GDM1 (cell line): ENCODE measurements at places on chromosomes 5 and 9.
A peak's percentile ranks its signal among the peaks of the same experiment; 100 is the strongest.

- DNase-seq, result no peak
Observed at GRCh38 chr9:127290561-127291065, 26.0 kb downstream of the GARNL3 start.

GRCh38 chr5:42992088-42992879, 47.8 kb downstream of the ANXA2R start:
- peak; percentile 66 for DNase-seq

DNA sequence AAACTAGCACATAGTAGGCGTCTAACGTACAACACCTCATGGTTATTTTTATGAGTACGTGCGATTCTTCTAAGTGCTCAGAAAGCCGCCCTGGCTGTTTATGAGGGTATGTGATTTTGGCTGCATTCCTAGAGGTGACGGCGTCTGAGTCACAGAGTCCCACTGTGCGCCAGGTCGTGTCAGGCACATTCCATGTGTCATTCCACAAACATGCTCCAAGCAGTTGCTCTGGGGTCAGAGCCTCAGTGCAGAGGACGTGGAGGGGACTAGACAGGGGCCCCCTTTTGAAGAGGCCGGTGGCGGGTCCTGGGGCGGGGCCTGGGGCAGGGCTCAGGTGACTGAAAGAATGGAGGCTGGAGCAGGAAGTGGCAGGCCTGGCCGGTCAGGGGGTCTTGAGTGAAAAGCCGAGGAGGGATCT, 51.9 kb downstream of the NEK6 start:
- DNase-seq, result no peak

DNA sequence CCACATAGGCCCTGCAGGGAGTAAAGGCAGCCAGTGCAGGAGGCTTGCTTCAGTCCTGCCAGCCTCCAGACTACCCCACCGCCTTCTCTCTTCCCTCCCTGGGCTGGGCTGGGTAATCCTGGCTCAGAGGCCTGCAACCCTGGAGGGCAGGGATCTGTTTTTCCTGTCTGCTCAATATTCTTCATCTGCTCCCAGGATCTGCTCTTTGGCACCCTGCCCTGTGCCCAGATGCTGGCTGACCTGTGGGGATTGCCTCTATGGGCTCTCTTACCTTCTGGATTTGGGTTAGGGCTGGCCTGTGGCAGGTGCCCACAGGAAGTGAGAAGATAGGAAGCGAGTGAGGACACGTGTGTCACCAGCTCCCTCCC, 7.3 kb upstream of the ANGPTL2 start:
- DNase-seq, result no peak

GRCh38 chr5:36311956-36312355, 10.3 kb upstream of the RANBP3L start:
- no peak for DNase-seq

DNA sequence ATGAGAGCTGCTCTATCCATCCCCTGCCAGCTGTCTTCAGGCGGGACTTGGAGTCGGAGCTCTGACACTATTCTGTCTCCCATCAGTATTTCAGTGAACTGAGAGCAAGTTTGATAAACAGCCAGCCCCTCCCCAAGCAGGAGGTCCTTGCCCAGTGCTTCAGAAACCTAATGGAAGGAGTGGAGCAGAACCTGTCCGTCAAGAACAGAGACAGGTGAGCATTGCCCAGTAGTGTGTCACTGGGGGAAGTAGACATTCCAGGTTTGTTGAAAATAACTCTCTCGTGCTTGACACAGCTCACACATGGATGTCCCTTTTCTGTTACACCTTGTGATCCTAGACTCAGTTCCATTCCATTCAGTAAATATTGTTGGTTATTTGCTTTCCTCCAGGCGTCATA, 13.2 kb upstream of the TLX3 start:
- no peak for DNase-seq

DNA sequence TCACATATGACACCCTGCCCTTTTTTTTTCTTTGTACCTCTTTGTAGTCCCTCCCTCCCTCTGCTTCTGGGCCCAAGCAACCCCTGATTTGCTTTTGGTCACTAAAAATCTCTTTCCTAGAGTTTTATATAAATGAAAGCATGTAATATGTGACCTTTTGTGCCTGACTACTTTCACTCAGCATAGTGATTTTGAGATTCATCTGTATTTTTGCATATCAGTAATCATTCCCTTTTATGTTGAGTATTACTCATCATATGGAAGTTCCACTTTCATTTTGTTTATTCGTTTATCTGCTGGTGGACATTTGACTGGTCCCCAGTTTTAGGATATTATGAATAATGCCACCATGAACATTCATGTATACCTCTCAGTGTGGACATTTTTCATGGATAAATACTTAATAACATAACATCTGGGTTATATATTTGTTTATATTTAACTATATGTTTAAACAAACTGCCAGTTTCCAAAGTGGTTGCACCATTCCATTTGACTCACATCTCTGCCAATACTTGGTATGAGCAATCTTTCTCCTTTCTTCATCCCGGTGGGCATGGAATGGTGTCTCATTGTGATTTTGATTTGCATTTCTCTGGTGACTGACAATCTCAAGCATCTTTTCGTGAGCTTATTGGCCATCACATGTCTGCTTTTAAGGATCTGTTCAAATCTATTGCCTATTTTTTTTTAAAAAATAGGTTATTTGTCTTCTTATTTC, 115.7 kb upstream of the S1PR3 start:
- no peak for DNase-seq

- no peak for DNase-seq
Observed at GRCh38 chr5:117263231-117263630, 688.6 kb upstream of the SEMA6A start.

- no peak for DNase-seq
Observed at GRCh38 chr5:120917214-120917758, 453.2 kb downstream of the PRR16 start.

DNA sequence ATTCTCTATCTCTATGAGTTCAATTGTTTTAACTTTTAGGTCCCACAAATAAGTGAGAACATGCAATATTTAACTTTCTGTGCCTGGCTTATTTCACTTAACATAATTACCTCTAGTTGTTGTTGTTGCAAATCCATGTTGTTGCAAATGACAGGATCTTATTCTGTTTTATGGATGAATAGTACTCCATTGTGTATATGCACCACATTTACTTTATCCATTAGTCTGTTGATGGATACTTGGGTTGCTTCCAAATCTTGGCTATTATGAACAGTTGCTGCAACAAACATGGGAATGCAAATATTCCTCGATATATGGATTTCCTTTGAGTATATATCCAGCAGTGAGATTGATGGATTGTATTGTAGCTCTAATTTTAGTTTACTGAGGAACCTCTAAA, 36.3 kb downstream of the MEGF9 start:
- DNase-seq, result no peak

GRCh38 chr5:159956074-159956473, 39.8 kb downstream of the ADRA1B start:
- DNase-seq, result no peak

GRCh38 chr9:34493972-34494535, 28.7 kb downstream of the ENHO start:
- no peak for DNase-seq

DNA sequence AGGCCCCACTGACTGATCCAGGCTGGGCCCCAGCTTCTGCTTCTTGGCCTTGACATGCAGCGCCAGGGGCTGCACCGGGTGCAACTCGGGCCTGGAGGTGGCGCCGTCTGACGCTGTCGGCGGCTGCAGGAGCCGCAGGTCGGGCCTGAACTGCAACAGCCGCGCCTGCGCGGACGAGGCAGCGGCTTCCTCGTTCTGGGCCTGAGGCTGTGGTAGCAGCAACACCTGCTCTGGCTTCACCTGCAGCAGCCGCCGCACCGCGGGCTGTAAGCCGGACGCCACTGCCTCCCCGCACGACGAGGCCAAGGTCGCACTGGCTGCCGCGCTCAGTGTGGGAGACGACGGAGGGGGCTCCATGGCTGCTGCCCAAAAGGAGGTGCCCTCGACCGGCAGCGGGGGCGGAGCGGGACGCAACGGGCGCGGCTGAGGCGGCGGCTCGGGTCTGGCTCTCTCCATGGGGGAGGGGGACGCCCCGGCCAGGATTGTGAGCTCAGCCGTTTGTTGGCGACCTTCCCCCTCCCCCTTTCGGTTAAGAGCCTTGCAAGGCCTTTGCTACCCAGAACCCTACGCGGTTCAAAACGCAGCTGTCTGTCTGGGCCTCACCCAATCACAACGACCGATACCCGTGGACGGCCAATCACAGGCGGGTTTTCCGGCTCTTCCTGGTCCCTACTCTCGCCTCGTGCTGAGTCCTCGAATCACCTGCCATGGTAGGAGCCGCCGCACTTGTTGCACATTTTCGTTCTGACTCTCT, 438 bp downstream of the SOX30 start:
- DNase-seq, result no peak

- DNase-seq, result no peak
Observed at GRCh38 chr9:129576546-129577543, 44.1 kb downstream of the C9orf50 start.

GRCh38 chr5:154301726-154302125, 111.2 kb downstream of the GALNT10 start:
- no peak for DNase-seq

GRCh38 chr5:170249355-170249754, 16.6 kb downstream of the C5orf58 start:
- no peak for DNase-seq

DNA sequence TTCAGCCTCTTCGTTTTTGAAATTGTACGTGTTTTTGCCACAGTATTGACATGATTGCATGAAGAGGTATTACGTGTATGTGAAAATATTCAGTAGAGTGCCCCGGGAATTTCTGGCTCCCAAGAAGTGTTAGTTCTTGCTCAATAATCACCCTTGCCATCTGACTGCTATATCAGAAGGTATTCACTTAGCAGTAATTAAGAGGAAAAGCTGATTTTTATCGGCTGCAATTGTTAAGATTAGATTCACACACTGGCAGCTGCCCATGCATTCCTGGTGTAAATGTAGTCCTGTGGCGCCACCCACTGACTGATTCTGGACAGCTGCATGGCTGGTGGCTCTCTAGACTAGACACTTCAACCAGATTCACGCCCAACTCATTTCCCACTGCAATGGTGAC, 440.1 kb upstream of the ADAMTS16 start:
- DNase-seq, result no peak

- no peak for DNase-seq
Observed at GRCh38 chr9:80231318-80232236, 659.8 kb downstream of the TLE4 start.

GRCh38 chr5:44387921-44388320, 1.3 kb downstream of the FGF10 start:
- no peak for DNase-seq

- DNase-seq, result no peak
Observed at GRCh38 chr9:71681104-71681707, 87.1 kb downstream of the CEMIP2 start.

DNA sequence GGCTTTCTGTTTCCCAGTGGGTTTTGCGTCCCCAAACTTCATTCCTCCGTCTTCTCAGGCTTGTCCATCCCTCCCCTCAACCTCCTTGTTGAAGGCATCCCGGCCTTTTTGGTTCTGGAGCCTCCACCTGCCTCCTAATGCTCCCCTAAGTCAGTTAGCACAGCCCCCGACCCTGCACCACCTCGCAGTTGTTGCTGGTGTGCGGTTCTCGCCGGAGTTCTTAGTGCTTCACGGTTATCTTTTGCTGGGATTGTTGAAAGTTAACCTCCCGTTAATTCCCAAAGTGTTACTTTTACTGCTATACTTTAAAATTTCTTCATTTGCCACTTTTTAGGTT, 447 bp downstream of the UBLCP1 start:
- DNase-seq, result no peak

- no peak for DNase-seq
Observed at GRCh38 chr5:135996611-135997010, 32.2 kb upstream of the TGFBI start.
